GM18507 (cell line): ENCODE measurements at places on chromosomes 4 and X.

DNA sequence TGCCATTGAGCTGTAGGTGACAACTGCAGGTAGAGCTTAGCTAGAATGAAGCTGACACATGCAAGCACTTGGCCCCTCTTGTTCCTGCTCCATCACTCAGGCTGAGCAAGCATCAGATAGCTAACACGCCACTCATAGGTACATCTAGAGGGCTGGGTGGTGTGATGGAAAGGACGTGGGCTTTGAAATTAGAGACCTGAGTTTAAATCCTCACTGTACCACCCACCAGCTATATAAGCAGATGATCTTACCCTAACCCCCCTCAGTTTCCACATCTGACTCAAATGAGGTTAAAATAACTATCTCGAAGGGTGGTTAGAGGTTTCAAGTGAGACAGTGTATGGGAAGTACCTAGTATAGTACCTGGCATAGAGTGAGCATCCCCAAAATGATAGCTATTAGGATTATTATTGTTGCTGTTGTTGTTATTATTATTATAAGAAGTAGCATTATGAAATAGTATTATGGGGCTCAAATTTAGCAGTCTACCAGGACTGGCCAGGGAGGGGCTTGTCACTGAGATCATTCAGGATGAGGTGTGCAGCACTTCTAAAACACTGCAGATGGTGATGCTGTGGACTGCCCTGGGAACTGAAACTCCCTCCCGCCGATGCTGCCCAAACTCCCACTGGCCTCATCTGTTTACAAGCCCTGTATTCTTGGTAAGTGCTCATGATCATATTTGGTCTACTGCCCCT, 59.0 kb downstream of the REELD1 start:
- peak; percentile 11 for DNase-seq

- no peak for DNase-seq
Observed at GRCh38 chr4:170274616-170275015, 184.9 kb upstream of the AADAT start.

GRCh38 chr4:172858731-172859230, 309.8 kb upstream of the GALNT7 start:
- DNase-seq = no peak

- no peak for DNase-seq
Observed at GRCh38 chrX:110251526-110251925, 66.4 kb downstream of the AMMECR1 start.

DNA sequence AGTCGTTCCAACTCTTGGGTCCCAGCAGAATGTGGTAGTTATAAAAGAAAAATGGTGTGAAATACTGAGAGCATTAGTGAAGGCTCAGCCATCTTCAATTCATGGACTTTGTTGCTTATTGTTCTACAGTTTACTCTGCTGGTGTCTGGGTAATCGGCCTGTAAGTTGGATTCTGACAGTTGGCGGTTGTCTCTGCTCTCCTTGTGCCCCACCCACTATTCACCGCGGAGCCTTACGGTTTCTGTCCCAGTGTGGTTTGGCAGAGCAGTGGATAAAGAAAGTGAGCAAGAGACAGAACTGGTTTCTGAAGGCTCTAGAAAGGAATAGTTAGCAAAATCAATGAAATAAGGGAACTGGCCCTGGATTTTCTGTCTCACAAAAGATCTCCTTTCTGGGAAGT, 9.1 kb downstream of the LONRF3 start:
- DNase-seq = no peak

DNA sequence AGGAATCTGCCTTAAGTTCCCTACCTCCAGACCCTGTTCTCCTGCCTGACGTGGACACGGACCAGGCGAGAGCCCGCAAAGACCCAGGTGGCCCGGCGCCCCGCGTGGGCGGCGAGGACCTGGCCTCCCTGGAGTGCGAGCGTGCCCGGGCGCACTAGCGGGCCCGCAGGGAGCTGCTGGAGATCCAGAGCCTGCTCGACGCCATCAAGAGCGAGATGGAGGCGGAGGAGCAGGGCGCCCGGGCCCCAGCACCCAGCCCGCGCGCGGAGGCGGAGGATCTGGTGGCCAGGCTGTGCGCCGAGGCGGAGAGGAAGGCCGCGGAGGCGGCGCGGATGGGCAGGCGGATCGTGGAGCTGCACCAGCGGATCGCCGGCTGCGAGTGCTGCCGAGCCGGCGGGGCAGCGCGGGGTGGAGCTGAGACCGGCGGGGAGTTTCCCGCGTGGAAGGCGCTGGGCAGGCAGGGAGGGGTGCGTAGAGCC, 18.2 kb downstream of the MRFAP1 start:
- DNase-seq = no peak

- DNase-seq = no peak
Observed at GRCh38 chrX:10045327-10046000, 78.3 kb downstream of the CLDN34 start.

GRCh38 chr4:26885912-26886274, 25.3 kb downstream of the STIM2 start:
- no peak for DNase-seq

GRCh38 chr4:32684160-32684559, 1964.0 kb downstream of the PCDH7 start:
- DNase-seq = no peak
